Sciatic nerve (tissue), 2 donors: ENCODE measurements at places on chromosomes 5 and 9.

DNA sequence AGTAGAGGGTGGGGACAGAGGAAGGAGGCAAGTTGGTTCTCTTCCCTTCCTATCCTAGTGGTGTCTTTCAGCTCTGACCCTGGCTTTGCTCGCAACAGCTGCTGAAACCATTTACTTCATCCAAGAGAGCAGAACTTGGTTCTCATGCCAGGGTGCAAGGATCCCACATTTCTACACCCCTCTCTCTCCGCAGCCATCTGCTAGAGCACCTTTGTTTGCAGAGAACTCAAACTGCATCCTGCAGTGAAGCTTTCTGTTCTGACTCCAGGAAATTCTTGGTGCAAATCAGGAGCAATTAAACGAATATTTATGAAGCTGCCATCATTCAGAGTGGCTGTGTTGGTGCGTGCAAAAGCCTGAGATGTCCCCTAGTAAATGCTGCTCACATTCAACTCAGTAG, 31.9 kb downstream of the NEUROG1 start:
- no peak for DNase-seq

GRCh38 chr9:94761481-94761880, 35.0 kb downstream of the AOPEP start:
- no peak for DNase-seq

- no peak for DNase-seq
These were observed 677 bp upstream of the ZNF79 start for GRCh38 chr9:127423476-127423933.

DNA sequence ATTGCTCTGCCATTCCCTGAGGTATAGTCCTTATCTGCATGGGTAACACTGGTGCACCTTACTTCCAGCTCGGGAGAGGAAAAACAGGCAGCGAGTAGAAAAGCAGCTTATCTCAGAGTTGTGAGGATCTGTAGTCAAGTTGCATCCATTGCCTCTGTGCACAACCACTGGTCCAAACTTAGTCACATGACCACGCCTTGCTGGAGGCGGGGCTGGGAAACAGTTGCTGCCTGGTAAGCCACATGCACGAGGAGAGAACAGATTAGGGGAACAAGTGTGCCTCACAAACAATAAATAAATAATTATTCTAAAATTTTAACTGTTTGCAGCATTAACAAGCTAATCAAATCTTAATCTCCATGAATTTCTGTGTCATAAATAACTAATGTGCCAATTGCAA, 18.6 kb downstream of the ZNF622 start:
- no peak for DNase-seq

DNA sequence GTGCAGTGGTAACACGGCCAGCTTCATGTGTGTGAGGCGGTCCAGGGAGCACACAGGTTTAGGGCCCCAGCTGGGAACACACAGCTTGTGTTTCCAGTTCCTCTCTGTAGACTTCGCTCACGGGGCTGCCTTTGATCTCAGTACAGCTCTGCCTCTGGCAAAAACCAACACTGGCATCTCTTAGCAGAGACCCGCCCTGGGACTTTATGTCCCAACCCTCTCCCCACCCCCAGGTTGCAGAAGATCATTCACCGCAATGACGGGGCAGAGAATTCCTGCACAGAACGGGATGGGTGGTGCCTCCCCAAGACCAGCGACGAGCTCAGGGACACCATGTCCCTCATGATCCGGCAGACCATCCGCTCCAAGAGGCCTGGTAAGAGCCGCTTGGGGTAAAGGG, 5.2 kb upstream of the CEL start:
- no peak for DNase-seq

DNA sequence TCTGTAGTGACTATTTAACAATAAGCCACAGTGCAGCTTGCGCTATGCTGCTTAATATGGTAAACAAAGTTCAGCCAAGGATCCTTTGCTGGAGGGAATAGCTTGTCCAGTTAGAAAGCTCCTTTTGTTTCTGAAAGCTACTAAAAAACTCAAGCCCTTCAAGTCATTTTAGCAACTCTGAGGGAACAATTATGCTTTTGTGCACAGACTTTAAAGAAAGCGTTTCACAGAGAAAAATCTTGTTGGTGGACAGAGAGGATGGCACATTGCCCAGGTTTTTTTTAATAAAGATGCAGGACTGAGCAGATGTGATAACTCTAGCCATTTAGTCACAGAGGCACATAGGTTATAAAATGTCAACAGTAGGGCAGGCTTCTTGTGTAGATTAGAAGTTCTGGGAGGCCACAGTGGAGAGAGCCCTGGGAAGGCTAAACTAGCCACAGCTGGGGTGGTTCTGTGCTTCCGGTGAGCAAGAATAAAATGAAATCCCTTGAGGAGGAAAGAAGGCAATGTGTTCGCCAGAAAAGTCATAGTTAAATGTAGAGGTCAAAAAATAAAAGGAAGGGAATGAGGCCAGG, 63.4 kb downstream of the ALDH7A1 start:
- DNase-seq = no peak
